ENCODE measurements at places on chromosomes 11 and 22.

DNA sequence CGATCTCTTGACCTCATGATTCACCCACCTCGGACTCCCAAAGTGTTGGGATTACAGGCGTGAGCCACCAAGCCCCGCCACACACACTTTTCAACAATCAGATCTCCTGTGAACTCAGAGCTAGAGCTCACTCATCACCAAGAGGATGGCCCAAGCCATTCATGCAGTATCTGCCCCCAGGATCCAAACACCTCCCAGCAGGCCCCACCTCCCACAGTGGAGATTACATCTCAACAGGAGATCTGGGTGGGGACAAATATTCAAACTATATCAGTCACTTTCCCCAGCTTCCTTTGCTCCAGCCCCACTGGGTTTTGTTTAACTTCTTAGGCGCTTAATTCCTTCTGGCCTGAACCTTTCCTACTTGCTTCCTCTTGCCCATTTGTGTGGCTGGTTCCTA lies 26.3 kb upstream of the SORL1 start:
- DNase-seq = no peak

GRCh38 chr11:73894725-73895335 lies 18.0 kb downstream of the PAAF1 start:
- DNase-seq = no peak

DNA sequence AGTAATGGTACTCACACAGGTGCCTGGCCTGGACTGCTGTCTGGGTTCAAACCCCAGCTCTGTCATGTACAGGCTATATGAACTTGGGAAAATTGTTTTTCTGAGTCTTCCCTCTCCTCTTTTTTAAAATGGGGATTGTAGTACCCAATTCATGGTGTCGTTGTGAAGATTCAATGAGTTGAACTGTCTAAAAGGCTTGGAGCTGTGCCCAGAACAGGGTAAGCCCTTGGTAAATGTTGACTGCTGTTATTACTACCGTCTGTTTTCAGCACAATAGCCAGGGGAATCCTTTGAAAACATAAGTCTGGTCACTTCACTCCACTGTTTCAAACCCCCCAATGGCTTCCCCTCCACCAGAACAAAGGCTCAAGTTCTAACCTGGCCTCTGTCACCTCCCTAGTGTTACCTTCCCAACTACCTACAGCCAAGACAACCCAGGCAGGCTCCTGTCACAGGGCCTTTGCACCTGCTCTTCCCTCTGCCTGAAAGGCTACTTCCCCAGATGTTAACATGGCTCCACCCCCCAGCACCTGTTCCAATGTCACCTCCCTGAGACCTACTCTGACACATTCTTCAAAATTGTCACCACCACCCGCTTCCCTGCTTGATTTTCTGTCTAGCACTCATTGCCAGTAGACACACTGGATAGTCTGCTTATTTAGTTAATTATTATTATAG lies 152.8 kb downstream of the CHST1 start:
- DNase-seq = no peak

- no peak for DNase-seq
Measured at GRCh38 chr11:130692220-130692619, 224.1 kb downstream of the SNX19 start.

GRCh38 chr11:76768909-76769560 lies 14.1 kb upstream of the TSKU start:
- no peak for DNase-seq

- DNase-seq = no peak
Measured at GRCh38 chr11:131938351-131938751, 567.9 kb downstream of the NTM start.

DNA sequence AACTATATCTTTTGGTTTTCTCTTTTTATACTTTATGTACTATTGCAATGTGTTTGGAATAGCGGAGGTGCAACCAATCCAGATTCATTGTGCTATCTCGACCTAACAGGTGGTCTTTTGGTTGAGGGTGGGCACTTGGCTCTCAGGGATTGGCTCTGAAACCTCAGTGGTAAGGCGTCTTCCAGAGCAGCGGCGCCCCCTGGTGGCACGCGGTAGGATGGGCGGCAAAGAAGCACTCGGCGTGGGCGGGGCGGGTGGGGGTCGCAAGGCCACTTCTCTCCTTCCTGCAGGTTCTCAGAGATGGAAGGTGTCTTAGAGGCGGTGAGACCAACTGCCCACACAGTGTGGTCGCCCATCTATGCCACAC lies 19.2 kb upstream of the PLET1 start:
- peak; percentile 89 for DNase-seq

- DNase-seq = no peak
Measured at GRCh38 chr22:45676024-45676423, 4.4 kb downstream of the ATXN10 start.

GRCh38 chr22:50529897-50530579 lies at the start of gene TYMP:
TSS of gene TYMP (minus strand) at chr22:50530012. CDS start at chr22:50529709, 303 bp downstream.
- DNase-seq = no peak

Measured in H1 (cell line).